Panc1 (cell line): ENCODE measurements at places on chromosomes 11 and 22.

GRCh38 chr11:33761471-33761870, 12.8 kb downstream of the FBXO3 start:
- H3K27ac ChIP-seq, result no peak overlapping the region
- DNase-seq, result no peak
- peaks cover 4% of the 10 kb centered on the region; the same call in 1 of the 2 replicates for H3K36me3 ChIP-seq

- peaks cover 4% of the 10 kb centered on the region; the same call in 1 of the 2 replicates for H3K27me3 ChIP-seq
- no peak overlapping the region for H3K27ac ChIP-seq
- H3K36me3 ChIP-seq, result no peaks in the 10 kb centered on the region
- no peaks in the 10 kb centered on the region for H3K4me1 ChIP-seq
- no peak for DNase-seq
These were observed 28.1 kb upstream of the KIRREL3 start for GRCh38 chr11:127028648-127029047.

DNA sequence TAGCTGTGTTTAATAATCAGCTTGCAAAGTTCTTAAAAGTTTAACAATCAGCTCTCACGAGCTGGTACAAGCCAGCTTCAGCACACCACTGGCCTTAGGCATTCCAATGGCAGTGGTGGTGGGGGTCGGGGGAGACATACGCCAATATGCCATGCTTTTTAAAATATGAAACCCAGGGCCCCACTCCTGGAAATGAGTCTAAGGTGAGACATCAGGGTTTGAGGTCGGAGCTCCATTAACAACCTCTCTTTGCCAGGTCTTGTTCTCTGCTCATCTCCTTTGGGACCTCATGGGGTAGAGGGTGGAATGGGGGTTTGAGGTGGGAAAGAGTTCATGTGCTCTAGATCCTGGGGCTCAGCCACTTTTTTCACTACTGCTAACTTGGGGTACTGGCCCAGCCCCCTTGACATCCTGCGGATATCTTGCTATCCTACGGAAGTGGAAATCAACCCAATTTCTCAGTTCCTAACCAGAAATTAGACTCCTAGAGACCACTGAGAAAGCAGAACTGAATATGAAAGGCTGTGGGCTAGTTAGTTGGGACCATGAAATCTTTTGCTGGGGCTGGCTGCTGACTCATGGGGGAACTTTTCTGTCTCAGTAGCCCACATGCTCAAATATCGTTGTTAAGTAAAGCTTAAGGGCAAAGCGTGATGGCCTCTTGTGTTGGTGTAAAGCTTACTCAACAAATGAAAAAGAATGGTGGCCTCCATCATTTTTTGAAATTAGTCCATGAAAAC, 90.1 kb downstream of the PDHX start:
- H3K4me3 ChIP-seq, result no peak overlapping the region
- H3K27me3 ChIP-seq, result no peaks in the 10 kb centered on the region
- H3K36me3 ChIP-seq, result no peaks in the 10 kb centered on the region
- H3K27ac ChIP-seq, result peak overlapping the region; percentile 100
- peaks cover 62% of the 10 kb centered on the region for H3K4me1 ChIP-seq
- no peak for DNase-seq

DNA sequence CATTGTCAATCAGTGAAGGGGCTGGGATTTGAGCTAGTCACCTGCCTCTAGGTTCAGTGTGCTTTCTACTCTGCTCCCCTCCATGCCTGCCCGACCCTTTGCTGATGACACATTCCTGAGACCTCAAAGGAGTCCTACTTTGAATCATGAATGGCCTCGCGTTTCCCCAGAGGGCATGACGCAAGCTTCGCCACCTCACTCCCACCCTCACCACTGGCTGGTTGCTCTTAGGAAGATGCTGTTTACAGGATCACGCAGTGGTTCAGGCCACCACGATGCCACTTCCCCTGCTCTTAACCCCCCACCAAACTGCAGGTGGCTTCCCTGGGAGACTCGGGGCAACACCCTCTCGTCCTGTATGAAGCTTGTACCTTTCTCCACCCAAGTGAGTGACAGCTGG, 62.9 kb upstream of the B3GAT1 start:
- no peaks in the 10 kb centered on the region for H3K4me1 ChIP-seq
- peaks cover 32% of the 10 kb centered on the region for H3K27me3 ChIP-seq
- H3K27ac ChIP-seq, result no peak overlapping the region
- DNase-seq, result no peak

- H3K36me3 ChIP-seq, result no peaks in the 10 kb centered on the region
- H3K27me3 ChIP-seq, result no peaks in the 10 kb centered on the region
- no peak overlapping the region for H3K27ac ChIP-seq
- no peak overlapping the region for H3K4me3 ChIP-seq
These were observed 59.2 kb upstream of the CRTAM start for GRCh38 chr11:122779047-122779629.
